ENCODE measurements at places on chromosomes 4 and X. TPM values are rescaled to one million over a fixed set of nuclear protein-coding genes. Genes with fewer than 3 reads are reported as not detected.

DNA sequence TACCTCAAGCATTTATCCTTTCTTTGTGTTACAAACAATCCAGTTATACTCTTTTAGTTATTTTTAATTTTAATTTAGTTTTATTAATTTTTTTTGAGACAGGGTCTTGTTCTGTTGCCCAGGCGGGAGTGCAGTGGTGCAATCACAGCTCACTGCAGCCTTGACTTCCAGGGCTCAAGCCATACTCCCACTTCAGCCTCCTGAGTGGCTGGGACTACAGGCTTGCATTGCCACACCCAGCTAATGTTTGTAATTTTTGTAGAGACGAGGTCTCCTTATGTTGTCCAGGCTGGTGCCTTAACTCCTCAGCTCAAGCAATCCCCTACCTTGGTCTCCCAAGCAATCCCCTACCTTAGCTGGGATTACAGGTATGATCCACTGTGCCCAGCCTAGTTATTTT lies 45.9 kb downstream of the CDKL5 start:
- DNase-seq = no peak

DNA sequence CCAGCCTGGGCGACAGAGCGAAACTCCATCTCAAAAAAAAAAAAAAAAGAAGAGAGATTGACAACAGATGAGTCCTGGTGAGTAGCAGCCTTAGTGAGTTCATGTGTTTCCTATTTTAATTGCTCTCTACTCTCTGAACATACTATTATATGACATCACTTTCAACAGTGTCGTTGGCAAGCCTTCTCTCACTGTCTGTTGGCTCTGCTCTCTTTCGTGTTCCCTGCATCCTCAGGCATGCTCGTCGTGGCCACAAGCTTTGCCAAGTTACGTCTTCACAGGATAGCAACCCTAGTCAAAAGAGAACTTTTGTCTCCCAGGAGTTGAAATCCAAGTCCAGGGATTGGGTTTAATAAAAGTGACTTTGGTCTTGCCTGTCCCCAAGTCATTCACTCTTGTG lies 117.1 kb upstream of the EGFL6 start:
- DNase-seq = no peak

DNA sequence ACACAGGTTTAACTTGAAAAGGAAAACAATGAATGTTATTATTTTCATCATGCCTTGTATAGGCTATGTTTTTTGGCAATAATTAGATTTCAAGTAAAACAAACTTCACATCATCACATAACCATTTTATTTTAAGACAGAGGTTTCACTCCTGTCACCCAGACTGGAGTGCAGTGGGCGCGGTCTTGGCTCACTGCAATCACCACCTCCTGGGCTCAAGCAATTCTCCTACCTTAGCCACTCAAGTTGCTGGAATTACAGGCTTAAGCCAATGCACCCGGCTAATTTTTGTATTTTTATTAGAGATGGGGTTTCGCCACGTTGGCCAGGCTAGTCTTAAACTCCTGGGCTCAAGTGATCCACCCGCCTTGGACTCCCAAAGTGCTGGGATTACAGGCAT lies 658.6 kb upstream of the ATOH1 start:
- DNase-seq = no peak

DNA sequence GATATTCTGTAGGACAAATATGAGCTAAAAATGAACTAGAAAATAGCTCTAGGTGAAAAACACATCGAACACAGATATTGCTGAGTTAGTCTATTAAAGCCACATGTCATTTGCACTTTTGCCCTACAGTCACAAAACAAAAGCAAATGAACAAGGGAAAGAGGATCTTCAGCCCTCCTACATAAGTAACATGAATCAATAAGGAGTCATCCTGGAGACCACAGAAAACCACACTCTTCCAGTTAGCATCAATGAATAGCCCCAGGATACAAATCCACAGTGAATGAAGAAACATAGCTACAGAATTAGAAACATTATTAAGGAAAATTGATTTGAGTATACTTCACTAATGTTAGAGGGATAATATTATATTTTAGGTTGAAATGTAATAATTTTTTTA lies 311.4 kb downstream of the MAPK10 start:
- DNase-seq = peak; percentile 49

DNA sequence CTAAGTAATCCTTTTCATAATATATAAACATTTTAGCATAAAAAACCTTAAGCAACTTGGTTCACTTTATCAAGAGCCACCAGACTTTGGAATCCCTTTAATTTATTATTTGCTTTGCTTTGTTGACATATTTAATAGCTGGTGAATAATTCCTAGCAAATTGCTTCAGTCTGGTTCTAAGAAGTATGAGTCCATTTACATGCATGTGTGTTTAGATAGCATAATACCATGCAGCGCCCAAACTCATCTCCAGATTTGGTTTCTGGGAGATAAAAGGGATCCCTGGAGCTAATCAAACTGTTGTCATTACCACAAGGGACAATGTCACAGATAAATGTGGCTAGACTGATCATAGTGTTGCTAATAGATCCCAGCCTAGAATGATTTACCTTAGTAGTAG lies 111.8 kb downstream of the TMEM144 start:
- no peak for DNase-seq

GRCh38 chr4:124590480-124590879 lies 122.1 kb downstream of the ANKRD50 start:
- no peak for DNase-seq

DNA sequence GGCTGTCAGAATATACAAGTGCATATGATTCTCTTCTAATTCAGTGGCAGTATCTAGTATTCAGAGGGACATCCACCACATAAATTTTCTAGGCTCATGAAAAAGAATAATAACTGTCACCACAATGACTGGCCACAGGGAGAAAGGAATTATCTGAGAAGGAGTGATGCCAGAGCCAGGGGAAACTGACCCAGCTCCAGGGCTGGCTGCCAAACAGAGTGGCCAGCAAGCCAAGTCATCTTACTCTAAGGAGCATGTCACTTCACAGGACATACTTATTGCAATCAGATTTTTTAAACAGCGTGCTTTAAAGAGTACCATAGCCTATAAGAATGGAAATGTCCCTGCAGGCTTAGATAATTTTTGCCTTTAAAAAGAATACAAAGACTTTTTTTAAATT lies 5.8 kb upstream of the SEPTIN11 start:
- peak; percentile 29 for DNase-seq

GRCh38 chr4:87659247-87659931 lies 9.3 kb downstream of the DMP1 start:
- DNase-seq = peak; percentile 16

GRCh38 chr4:12036450-12036849 lies 607.8 kb upstream of the HS3ST1 start:
- no peak for DNase-seq

- no peak for DNase-seq
These were observed 88.8 kb upstream of the HELT start for GRCh38 chr4:184929476-184929875.

- no peak for DNase-seq
These were observed 595.9 kb downstream of the SMARCA1 start for GRCh38 chrX:128927363-128927762.

DNA sequence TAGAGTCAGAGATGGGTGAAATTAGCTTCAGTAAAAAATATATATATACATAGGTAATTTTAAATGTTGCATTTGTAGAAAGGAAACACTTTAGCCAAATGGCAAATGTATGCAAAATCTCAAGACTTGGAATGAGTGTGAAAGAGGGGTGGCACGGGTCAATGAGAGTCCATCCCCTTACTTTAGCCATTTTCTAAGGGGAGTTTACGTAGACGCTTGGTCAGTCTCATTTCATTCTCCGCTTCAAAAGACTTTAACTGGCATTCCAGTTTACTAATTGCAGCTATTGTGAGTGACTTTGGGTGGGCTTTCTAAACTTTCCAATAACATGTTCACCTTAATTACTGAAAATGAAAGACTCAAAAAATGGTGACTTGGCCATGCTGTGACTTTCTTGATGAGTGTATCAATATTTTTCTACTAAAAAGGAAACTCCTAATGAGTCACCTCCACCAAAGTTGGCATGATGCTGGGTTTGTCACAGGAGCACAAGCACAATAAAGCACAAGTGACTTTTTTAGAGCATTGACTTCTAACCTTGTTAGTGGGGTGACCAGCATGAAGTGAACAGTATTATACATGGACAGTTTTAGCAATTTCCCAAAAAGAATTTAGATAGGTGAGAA lies 356.0 kb upstream of the RASGEF1B start:
- no peak for DNase-seq

GRCh38 chrX:2452799-2453198 lies 48.0 kb downstream of the DHRSX start:
- DNase-seq = no peak

GRCh38 chrX:68994135-68994890 lies 165.5 kb downstream of the EFNB1 start:
- DNase-seq = no peak

- no peak for DNase-seq
These were observed 252.8 kb upstream of the SLC7A11 start for GRCh38 chr4:138494931-138495330.

- no peak for DNase-seq
These were observed 23.4 kb upstream of the PRPS2 start for GRCh38 chrX:12767856-12768255.

PHOX2B gene
- total RNA-seq = not detected

MAGEA11 gene
- not detected for total RNA-seq

DCLK2 gene
- 6.2 TPM for total RNA-seq

F8 gene
- total RNA-seq = 2.5 TPM

ZRSR2 gene
- total RNA-seq = 9.3 TPM

MAGEA3 gene
- 0.58 TPM for total RNA-seq

STS gene
- total RNA-seq = 4.6 TPM

LRRC66 gene
- total RNA-seq = 0.50 TPM

DCK gene
- 10.8 TPM for total RNA-seq

HGFAC gene
- total RNA-seq = 0.52 TPM

PARM1 gene
- 2.4 TPM for total RNA-seq

NAA10 gene
- total RNA-seq = 134 TPM

Measured in astrocyte (in vitro differentiated cells and primary cell).